Stimulated activated CD4-positive, alpha-beta T cell treated with anti-CD3 and anti-CD28 coated beads, TNF-alpha, amount 100 ng/mL, for 24 hours (primary cell): ENCODE measurements at places on chromosomes 7 and 10.

GRCh38 chr7:29095631-29096445 lies 50.5 kb downstream of the CPVL start:
- no peak for DNase-seq

DNA sequence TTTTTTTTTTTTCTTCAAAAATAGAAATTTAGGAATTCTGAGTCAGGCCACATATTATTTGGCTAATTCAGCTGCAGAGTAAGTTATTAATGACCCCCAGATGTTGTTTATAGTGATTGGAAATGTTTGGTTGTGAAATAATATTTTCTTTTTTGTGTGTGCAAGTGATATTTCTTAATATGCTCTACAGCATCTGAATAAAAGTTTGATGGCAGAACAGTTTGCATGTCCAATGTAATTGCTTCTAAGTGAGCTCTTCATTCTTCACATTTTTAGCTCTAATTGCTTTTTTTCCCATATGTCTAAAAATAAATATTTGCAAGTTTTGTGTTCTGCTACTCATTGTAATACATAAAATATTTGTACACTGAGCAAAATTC lies 116.0 kb downstream of the ARID5B start:
- DNase-seq: no peak

DNA sequence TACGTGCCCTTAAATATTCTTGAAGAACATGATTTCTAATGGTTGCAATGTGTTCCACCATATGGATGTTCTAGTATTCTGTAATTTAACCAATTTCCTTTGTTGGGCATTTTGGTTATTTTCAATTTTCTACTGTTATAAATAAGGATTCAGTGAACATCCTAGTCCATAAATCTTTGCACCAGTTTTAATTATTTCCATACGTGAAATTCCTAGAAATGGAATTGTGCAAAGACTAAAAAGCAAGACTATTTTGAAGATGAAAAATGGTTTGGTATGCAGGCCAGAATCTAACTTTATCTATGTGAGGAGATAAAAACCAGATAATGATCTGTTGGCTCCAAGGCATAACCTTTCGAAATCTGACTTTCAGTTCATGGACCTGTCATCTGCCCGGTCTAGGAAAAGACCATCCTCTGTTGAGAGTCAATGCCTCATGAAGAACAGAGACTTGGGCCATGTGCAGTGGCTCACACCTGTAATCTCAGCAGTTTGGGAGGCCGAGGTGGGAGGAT lies 633.2 kb upstream of the NRP1 start:
- DNase-seq: no peak

- no peak for DNase-seq
These were observed 64.5 kb downstream of the PALS2 start for GRCh38 chr7:24637706-24638105.

DNA sequence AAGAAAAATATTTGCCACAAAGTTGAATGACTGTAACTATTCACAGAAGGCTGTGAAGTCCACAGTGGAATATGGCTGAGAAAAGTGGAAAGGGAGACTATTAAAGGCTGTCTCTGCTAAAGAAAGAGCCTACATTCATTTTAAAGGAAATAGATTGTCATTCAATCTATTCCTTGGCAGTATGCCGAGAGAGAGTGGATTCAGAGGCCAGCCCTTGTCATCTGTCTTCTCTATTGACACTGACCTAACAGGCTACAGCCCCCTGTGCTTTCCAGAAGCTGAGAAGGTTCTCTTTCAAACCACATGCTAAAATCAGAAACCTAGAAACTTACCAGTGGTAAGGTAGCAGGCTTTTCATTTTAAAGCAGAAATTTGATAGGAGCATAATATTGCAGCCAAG lies 12.1 kb downstream of the ODAD2 start:
- DNase-seq: no peak

DNA sequence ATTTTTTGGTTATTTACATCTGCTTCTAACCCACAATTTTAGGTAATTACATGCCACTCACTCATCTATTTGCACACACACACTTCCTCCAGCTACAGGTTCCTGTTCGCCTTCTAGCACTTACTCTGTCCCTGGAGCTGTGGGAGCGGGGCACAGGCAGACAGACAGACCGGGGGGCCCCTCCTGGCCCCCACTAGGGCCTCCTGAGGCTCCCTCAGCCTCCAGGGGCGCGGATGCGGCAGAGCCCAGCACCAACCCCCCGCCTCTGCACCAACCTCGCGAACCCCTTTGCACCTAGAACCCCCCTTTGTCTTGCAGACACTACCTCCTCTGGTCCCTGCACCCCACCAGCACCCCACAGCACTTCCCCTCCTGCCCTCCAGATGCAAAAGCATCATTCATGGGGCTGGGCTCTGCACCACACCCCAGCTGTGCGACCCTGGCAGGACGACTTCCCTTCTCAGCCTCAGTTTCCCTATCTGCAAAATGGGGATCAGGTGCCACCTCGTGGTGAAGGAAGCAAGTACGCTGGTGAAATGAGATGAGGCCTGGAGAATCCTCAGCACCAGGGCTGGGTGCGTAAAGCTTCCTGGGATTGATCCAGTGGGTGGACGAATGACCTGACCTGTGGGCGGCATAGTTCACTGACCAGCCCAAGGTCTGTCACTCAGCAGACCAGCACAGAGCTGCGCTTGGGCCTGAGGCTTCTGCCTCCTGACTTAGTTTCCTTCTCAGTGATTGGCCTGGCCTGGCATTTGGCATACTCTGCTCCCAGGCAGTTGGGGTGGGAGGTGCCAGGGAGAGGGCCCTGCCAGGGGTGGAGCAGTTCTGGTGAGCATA lies 37.9 kb downstream of the ELFN1 start:
- no peak for DNase-seq

DNA sequence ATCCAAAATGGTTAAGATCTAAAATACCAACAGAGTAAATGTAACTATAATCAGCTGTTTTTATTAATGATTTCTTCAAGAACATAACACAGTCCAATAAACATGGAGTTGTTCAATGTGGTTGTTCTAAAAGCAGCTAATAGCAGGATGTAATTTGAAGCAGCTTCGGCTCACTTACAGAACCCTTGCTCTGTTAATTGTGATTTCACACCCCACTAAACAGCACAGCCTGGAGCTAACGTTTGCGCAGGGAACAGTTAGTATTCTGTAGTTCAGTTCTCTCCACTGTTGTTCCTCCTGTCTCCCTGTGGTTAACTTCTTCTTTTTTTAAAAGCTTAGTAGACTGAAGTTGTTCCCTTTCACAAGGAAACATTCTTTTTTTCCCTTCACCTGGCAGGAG lies 104.0 kb downstream of the GRM3 start:
- no peak for DNase-seq

DNA sequence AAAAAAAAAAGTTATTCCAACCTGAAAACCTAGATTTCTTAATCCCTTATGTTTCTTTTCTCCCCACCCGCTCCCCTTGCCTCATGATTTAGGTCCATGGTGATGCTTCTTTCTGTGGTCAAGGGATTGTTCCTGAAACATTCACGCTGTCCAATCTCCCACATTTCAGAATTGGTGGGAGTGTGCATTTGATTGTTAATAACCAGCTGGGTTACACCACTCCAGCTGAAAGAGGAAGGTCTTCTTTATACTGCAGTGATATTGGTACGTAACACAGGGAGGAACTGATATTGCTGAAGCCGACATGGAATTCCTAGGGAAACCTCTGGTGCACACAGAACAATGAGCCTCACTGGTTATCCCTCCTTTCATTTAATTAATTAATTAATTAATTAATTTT lies 22.7 kb downstream of the DHTKD1 start:
- no peak for DNase-seq

DNA sequence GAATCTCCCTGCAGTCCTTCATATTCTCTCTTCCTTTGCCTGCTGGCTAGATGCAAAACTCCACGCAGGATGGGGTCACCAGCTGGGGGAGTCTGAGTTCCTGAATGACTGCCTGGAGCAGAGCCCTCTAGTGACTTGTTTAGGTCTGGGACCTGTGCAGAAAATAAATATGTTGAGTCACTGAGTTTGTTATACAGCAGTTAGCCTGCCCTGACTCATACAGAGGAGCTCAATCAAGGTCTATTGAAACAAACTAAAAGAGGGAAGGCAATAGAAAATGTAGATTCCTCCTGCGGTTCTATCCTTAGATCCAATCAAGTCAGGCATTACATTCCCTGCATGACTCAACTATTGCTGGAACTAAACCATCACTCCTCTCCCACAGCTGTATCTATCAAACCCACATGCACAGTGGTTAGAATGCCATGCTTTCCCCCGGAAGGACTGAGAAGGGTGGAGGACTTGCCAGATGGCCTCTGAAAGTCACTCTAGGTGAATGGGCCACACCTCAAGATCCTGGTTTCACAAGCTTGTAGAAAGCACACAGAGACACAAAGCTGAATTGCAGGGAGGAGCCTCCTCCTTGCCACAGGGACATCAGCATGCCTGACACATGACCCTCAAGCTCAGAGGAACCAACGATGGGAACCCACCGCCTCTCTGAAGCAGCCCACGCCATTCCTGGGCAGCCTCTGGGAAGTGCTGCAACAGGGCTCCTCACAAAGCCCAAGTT lies 73.9 kb downstream of the SH3PXD2A start:
- DNase-seq: no peak
